Activated CD4-positive, alpha-beta T cell treated with anti-CD3 and anti-CD28 coated beads, Interleukin-2, amount 10 ng/mL, durations not matched to agents 7 days and 5 days (primary cell): ENCODE measurements at places on chromosomes 1 and 21.

DNA sequence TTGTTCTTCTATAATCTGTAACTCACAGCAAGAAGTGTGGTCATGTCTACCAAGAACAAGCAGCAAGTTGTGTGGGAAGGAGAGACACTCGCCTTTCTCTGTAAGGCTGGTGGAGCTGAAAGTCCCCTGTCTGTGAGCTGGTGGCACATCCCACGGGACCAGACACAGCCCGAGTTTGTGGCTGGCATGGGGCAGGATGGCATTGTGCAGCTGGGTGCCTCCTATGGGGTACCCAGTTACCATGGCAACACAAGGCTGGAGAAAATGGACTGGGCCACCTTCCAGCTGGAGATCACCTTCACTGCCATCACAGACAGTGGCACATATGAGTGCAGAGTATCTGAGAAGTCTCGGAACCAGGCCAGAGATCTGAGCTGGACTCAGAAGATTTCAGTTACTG, 15.5 kb downstream of the CD101 start:
- DNase-seq, result no peak

DNA sequence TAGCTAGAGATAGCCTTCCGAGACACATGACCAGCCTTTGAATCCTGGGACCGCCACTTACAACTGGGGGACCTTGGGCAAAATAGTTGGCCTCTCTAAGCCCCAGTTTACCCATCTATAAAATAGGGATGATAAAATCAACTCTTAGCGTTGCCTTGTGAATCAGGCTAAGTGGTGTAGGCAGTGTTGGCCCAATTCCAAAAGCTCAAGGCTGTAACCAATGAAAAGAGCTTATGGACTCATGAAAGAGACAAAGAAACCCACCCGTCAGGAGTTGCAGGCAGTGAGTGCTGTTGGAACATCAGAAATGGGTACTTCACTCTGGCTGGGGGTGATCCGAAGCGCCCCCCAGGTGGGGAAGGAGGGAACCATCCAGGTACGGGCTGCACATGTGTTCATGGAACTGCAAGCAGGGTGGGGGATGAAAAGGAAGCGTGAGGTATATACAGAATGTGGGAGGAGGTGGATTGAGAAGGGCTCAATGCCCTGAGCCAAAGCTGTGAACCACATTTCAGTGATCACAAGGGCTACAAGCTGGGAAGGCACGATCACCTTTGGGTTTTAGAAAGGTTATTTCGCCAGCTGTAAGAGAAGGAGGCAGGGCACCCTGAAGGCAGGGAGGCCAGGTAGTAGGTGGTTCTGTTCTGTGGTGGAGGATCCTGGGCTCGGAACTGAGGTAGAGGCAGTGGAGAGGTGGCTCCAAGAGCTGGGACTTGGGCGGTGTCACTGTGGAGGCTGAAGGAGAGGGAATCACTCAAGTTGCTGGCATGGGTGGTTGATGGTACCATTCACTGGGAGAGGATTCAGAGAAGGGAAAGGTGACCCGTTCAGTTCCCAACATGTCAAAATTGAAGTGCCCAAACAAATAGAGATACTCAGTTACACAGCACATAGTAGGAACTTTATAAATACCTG, 11.4 kb upstream of the KIAA1614 start:
- no peak for DNase-seq

DNA sequence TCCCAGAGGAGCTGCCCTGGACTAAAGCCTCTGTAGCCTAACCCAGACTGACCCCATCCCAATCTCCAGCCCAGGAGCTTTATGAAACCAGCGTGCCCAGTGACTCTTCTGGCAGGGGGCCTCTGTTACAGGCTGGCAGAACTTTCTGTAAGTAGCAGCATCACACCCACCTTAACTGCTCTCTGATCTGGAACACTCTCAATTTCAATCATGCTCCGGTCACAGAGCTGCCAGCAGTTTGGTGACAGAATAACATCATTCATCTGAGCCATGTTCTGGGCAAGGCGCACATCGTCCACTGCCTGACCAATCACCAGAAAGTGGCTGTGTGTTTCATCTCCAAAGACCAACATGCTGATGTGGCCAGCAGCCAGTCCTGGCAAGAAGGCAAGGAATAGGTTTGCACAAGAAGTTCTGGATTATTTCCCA, 14.7 kb downstream of the ADCY10 start:
- no peak for DNase-seq

DNA sequence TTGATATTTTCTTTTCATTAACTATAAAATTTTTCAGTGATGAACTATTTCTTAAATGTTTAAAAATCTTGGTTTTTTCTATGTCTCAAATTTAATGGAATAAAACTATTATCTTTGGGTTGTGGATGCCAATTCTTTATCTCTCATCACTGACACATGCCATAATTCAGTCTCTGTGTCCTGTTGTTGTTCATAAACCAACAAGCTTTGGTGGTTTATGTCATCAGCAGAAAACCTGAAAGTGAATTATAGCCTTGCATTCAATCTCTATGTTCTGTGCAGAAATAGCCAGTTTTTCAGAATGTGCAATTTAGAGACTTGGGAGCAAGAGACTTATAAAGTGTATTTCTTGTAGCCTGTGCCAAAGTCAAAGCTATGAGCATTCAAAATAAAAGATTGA, 462.6 kb upstream of the ADGRL4 start:
- no peak for DNase-seq

DNA sequence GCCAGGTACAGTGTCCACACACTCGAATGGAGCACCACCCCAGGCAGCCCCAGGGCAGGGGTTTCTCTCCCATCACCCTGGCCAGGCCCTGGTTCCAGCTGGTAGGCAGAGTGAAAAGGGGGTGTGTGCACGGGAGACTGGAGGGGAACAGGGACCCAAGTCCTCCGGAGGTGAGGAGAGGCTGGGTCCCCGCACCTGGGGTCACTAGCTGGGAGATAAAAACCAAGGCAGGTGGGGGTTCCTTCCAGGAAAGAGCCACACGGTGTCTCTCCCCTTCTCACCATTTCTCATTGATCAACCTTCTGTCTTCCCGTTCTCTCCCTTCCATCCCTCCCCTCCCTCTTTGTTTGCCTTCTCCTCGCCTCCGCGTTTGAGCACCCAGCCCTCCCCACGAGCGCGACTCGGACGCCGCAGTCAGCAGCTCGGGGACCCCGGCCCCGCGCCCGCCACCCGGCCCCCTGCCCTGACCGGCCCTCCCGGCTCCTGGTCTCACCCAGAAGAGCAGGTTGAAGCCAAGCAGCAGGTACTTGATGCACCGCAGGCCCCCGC, 358 bp downstream of the TSPAN2 start:
- DNase-seq, result no peak

DNA sequence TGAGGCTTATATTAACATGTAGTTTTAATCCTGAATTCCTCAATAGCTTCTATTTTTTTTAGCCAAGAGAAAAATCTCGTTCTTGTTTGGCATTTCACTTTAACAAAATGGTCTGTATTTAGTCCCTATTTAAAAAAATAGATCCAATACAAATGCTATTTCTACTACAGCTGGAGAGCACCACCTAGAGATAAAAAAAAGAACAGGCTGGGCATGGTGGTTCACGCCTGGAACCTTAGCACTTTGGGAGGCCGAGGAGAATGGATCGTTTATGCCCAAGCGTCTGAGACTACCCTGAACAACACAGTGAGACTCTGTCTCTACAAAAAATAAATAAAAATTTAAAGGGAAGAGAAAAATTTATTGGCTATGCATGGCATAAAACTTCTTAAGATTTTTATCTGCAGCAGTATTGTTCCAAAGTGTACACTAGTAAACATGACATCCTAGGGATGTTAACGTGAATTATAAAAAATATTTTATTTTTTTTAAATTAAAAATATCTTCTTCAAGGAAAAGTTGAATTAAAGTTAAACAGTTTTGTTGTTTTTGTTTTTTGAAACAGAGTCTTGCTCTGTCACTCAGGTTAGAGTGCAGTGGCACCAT, 4.4 kb downstream of the ST7L start:
- peak; percentile 29 for DNase-seq
